Posterior cingulate gyrus (tissue), 11 donors: ENCODE measurements at places on chromosomes 16 and 17.
A peak's percentile ranks its signal among the peaks of the same experiment; 100 is the strongest.

DNA sequence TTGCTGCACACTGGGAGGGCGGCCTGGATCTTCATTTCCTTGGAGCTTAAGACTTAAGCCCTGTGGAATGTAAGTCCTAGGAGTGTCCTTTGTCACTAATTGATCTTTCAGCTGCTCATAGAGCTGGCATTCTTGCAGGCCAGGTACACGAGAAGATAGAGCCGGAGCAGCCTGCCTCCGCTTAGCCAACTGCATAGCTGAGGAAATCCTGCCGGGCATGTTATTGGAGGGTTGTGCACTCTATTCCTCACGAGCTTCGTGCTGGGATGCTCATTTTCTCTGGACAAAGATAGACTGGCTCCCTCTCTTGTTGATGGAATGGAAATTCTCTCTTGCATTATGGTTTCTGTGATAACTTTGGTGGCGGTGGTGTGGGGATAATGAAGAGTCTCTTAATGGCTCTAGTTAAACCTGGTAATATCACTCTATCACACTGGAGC is 76.9 kb downstream of the RPA1 start:
- DNase-seq = no peak

GRCh38 chr16:7268182-7268581 is 64.5 kb upstream of the RBFOX1 start:
- no peak for DNase-seq

DNA sequence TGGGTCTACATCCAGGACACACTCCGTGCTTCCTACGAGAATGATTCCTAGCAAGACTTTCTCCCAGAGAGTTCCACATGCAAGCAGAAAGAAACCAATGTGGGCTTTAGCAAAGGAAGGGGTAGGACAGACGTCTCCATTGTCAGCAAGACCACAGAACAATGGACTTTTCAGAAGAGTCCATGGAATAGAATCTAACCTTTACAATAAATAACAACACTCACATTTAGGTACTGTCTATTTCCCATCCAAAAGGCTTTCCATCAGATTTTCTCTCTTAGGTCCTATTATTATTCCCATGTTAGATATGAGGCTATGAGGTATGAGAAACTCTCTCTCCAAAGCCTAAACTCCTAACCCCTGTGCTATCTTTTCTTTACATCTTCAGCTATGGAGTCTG is 360.9 kb downstream of the GRIN2A start:
- no peak for DNase-seq

DNA sequence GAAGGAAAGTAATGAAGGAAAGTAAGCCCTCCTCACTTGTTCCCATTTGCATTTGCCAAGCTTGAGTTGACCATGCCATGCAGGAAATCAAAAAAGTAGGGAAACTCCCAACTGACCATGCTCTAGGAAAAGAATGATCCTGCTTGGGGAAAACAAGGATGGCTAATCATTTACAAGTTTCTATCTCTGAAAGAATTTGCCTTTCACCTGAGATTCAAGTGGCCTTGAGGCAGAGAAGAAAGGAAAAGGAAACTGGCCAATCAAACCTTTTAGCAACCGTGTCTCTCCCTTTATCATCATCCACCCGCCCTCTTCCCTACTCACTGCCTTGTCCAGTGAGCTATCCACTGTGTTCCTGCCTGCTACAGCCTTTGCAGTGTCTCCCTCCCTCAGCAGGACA is 757.2 kb upstream of the SOX9 start:
- no peak for DNase-seq

- DNase-seq = peak; percentile 24
Observed at GRCh38 chr17:74807925-74808324, 31.8 kb upstream of the NAT9 start.

GRCh38 chr17:1713878-1714426 is 3.8 kb upstream of the TLCD2 start:
- DNase-seq = no peak

DNA sequence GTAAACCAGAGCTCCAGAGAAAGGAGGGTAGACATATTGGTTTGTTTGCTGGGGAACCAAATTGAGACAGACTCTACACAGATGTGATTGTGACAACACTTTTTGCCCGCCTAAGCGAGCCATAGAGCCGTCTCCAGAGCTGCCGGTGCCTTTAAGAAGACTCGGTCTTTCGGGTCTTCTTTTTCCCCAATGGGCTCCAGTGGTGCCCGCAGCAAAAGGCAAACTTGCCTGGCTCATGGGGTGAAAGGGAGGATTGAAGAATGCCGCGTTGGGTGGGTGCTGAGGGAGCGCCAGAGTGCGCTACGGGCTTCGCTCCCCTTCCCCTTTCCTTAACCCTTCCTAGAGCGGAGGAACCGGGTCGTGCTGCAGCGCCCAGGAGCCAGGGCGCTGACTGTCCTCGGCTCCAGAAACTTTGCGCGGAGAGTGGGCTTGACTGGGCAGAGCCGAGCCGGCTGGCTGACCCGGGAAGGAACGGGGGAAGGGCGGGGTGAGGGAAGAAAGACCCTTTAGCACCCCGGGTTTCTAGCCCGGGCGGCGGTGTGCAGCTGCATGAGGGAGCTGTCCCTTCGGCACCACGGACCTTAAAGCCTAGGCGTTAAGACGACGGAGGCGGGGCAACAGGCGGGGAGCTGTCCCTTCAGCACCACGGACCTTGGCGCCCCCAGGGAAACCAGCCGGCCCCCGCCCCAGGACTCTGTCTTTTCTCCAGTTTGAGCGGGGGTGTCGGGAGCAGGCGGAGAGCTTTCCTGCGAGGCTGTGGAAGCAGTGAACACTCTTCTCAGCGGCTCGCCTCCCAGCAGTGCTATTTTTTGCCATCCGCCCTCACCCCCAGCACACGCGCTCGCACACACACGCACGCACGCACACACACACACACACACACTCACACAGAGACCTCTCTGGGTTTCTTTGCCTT is at the start of gene CACNG3:
CACNG3 (plus strand) TSS at position 880 of the 916 bp plus-strand sequence. CDS start 420 bp downstream, outside the sequence.
- DNase-seq = peak; percentile 63

DNA sequence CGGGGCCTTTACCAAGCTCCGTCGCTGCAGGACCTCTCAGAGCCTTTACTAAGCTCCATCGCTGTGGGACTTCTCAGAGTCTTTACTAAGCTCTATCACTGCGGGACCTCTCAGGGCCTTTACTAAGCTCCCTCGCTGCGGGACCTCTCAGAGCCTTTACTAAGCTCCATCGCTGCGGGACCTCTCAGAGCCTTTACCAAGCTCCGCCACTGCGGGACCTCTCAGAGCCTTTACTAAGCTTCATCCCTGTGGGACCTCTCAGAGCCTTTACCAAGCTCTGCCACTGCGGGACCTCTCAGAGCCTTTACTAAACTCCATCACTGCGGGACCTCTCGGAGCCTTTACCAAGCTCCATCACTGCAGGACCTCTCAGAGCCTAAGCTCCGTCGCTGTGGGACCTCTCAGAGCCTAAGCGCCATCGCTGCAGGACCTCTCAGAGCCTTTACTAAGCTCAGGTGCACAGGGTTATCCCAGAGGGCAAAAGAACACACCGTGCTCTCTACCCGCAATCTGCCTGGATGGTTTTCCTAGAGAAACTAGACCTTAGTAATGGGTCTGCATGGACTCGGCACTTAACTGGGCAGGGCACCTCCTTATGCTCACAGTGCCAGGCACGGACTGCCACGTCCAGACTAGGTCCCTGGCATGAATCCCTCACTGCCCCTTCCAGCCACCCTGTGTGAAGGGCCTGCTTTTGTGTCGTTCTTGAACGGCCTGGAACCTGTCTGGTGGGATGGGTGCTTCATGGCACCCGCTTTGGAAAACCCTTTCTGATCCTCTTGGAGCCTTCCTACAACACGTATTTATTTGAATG is 69.2 kb upstream of the DOC2B start:
- peak; percentile 26 for DNase-seq

DNA sequence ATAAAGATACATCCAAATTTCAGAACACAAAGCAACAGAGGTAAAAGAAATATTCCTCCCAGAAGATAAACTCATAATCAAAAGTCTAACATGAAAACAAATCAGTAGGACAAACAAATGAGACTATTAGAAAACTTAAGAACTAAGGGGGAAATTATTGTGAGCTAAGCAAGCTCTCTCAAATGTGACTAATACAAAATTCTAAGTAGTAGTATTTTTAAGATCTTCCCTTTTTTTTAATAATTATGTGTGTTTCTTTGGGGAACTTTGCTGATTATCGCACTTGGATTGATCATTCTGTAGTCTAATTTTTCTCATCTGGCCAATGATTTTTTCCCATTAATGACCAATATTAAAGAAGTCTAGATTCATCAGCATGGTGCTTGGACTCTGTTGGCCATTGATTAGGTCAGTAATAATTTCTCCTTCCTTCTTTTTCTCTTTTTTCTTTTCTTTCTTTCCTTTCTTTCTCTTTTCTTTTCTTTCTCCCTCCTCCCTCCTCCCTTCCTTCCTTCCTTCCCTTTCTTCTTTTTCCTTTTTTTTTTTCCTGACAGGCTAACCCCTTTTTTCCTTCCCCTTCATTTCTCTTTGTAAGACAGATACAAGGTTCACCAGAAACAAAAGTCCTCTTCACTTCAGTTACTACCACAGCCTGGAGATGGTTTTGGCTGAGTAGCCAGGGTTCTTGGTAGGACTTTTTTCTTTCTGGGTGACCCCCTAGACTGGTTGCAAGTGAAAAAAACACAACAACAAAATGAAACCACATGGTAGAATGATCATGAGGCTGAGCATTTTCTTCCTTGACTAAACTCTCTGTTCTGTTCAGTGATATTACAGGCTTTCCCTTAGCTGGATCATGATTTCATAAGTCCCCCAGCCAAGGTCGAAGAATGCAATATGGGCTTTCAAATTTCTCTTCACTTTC is 2.9 kb upstream of the ABCA6 start:
- no peak for DNase-seq

- peak; percentile 50 for DNase-seq
Observed at GRCh38 chr16:89004209-89004831, 27.3 kb upstream of the CBFA2T3 start.

DNA sequence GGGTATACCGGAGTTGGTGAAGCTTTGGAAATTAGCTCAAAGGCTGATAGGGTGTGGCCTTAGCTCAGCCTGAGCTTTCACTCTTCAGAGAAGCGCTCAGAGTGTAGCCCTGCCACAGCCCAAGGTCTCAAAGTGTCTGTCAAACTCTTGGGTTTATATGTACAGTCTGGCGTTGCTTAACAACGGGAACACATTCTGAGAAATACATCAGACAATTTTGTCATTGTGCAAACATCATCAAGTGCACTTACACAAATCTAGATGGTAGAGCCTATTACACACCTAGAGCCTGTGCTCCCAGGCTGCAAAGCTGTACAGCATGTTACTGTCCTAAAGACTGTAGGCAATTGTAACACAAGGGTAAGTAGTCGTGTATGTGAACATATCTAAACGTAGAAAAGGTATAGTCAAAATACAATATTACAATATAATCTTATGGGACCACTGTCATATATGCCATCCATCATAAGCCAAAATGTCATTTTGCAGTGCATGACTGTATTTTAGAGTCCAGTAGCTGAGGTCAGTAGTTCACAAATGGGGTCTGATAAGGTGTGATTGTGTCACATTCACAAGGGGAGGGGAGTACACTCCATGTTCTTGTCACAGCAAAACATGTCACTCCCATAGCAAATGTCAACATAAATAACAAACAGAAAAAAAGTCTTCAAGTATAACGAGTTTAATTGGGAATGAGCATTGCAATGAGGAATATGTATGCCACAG is 20.6 kb downstream of the CHAD start:
- no peak for DNase-seq
